AG10803 (cell line): ENCODE measurements at places on chromosomes 2 and 18.

GRCh38 chr2:38505779-38506178, 96.9 kb downstream of the HNRNPLL start:
- DNase-seq, result peak; percentile 81

GRCh38 chr18:45727068-45727467, 3.1 kb downstream of the SLC14A1 start:
- no peak for DNase-seq

GRCh38 chr2:196941398-196942078, 15.0 kb upstream of the PGAP1 start:
- no peak for DNase-seq

DNA sequence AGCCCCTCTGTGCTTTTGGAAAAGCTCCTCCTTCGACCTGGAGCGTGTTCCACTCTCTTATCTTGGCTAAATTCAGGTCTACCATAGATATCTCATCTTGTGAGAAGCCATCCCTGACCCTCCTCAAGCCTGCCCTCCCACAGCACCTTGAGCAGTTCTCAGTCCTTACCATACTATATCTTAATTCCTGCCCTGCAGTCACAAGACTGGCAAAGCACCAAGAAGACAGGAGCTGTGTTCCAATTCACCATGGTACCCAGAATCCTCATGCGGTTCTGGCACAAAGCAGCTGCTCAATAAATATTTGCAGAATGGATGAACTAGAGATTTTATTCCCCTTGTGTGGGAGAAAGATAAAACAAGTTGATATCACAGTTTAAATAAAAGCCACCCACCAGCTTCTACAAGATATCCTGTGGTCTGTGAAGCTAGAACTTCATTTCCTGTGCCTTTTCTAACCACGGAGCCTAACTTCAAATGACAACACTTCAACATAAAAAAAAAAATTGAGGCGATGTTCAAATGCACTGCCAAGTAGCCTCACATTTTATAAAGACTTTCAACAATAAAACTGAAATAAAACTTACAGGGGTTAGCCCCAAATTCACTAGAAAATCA, 19.5 kb downstream of the MARCHF4 start:
- no peak for DNase-seq

DNA sequence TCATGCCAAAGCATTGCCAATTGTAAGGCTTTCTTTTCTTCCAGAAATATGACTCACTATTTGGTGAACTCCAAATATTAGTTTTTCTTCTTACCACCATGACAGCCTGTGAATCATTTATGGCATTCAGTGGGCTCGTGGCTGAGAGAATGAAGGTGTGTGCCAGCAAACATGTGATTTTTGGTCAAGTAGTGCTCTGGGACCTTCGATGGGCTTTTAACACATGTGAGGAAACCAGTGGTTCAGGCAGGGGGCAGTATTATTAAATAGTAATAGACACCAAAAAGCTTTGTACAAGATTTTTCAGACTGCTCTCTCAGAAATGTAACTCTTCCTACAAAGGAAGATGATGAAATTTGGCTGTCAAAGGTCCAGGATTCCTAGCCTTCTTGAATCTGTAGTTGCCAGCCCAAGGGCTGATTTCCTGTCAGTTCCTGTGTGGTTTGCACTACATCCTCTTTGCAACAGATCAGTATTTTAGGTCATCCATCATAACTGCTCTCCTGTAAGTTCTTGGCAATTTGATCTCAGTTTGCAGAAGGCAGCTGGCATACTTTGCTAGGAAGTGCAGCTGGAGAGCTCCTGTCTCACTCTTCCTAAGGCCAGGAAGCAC, 64.3 kb downstream of the BABAM2 start:
- DNase-seq, result peak; percentile 100

DNA sequence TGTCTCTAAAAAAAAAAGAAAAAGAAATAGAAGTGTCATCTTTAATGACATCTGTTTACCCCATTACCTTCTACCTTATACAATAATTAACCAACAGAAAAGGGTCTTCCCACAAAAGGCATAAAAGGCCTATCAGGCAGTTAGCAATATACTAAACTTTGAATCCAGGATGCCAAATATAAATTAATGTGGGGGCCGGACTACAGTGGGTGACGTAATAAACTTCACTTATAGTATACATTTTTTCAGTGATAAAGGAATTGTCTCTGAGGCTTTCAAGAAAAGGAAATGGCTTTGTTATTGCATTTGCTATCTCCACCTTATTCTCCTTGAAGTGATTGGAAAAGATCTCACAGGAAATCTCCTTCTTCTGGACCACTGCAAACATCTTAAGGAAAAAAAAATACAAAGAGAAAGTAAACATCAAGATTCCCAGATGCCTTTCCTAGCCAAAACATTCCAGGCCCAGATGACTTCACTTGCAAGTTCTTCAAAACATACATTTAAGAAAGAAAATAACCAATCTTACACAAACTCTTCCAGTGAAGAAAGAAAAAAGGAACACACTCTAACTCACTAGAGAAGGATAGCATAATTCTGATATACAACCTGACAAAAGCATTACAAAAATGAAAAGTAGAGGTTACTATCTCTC, 126.2 kb upstream of the CAB39 start:
- DNase-seq, result peak; percentile 29

DNA sequence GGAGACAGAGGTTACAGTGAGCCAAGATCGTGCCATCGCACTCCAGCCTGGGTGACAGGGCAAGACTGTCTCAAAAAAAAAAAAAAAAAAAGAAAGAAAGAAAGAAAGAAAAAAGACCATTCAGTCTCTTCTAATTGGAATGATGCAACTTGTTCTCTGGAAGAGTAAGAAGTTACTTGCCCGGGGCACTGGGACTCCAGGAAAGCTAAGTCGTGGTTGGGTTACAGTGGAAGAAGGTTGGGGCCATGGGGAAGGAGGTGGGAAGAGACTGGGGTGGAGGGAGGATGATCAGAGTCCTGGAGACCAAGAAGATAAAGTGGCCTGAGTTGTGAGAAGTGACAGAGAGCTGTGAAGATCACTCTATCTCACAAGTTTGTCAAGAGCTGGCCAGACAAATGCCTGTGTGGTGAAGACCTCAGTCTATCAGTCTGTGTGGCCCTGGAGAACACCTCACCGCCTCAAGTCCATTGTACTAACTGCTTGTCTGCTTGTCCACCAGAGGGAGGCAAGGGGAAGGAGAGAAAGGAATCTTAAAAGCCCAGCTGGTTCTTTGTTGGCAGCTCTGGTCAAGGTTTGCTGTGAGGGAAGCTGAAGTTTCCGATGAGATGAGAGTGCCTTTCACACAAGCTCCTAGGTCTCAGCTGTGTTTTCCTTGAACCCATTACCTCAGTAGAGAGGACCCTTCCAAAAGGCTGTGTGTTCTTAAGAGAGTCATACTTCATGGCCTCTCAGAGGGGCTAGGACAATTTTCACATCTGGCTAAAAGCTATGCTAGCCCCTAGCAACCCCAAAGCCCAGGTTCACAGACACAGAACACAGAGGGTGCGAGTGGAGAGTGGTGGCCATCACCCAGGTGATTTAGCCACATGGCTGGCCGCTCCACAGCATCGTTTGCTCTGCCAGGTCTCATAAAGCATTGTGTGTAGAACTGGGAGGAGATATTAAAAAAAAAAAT, 72.0 kb upstream of the TMEM178A start:
- peak; percentile 85 for DNase-seq
